ENCODE measurements at places on chromosomes 6 and 20.
A peak's percentile ranks its signal among the peaks of the same experiment; 100 is the strongest.

- DNase-seq: no peak
Observed at GRCh38 chr20:12219798-12220197, 302.1 kb downstream of the BTBD3 start.

GRCh38 chr6:45655745-45656476 is 278.2 kb upstream of the SUPT3H start:
- no peak for DNase-seq

DNA sequence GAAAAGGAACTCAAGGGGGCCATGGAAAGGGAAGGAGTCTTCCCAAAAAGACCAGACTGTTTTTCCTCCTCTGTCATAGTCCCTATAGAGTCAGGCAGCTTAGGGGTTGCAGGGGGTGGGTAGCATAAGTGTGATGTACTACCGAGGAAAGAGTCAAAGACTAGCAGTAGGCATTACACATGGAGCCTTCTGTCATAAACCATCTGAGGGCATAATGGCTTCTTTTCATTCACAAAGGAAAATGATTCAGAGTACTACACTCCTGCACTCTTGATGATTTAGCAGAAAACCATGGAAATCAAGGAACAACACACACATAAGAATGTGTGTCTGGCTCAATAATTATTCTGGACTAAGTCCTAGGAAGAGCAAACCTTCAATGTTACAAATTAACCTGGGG is 14.9 kb downstream of the PLN start:
- no peak for DNase-seq

DNA sequence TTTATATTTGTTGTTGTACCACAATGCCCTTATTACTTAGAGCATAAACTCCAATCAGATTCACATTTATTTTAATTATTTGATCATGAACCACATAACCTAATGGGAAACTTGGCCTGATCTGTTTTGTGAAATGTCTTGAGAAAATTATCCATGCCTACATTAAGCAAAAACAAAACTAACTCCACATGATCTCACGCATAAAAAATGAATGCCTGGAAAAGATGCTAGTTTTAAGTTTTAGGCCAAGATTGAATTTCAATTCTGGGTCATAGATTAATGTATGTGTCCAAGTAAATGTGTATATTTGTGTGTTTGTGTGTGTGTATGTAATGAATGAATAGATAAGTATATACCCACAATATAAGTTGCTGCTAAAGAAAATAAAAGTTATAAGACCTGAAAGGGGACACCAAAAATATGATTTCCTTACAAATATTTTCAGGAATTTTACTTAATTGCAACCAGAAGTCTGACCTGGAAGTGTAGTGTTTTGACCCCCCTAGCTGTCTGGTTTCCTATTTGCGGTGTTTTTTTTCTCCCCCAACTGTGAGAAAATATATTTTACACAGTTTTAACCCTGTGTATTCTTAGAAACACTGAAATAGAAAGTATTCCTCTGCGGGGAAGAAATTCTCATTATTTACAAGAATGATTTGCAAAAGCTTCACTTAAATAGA is 97.2 kb downstream of the JAG1 start:
- DNase-seq: no peak

DNA sequence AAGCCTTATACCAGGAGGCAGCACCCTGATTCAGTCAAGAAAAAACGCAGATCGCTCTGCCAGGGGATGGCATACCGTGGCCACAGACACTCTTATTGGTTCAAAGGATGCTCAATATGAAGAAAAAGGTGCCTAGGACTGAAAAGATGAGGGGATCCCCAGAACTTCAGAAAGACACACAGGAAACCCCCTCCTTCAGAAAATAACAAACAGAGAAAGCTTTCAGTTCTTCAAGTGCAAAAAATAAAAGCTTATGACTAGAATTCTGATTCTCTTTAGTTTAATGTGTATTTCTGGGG is 17.7 kb upstream of the MYB start:
- DNase-seq: peak; percentile 83

DNA sequence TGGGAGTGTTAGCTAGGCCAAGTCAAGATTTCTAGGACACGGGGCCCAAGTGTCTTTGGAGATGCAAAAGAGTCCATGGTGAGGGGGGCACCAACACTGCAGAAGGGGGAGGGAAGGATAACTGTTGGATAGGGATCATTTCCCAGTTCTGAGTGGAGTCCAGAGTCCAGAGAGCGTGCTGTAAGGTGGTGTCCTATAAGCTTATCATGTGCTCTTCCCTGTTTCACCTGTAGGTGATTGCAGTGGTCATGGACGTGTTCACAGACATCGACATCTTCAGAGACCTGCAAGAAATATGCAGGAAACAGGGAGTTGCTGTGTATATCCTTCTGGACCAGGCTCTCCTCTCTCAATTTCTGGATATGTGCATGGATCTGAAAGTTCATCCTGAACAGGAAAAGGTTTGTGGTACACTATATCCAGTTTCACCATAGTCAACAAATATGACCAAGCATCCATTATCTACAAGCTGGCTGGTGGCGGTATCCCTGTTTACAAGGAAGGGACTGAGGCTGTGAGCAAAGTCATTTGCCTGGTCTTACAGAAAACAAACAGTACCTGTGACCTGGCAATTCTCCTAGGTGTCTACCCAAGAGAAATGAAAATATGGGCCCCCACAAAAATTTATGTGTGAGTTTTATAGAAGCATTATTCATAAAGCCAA is 15.6 kb downstream of the FAM83D start:
- no peak for DNase-seq

- DNase-seq: peak; percentile 78
Observed at GRCh38 chr6:53335224-53335994, 13.3 kb downstream of the ELOVL5 start.

GRCh38 chr20:3074812-3075211 is 3.4 kb downstream of the OXT start:
- no peak for DNase-seq
